Fibroblast of the conjunctiva (primary cell): ENCODE measurements at places on chromosomes 12 and 14.

DNA sequence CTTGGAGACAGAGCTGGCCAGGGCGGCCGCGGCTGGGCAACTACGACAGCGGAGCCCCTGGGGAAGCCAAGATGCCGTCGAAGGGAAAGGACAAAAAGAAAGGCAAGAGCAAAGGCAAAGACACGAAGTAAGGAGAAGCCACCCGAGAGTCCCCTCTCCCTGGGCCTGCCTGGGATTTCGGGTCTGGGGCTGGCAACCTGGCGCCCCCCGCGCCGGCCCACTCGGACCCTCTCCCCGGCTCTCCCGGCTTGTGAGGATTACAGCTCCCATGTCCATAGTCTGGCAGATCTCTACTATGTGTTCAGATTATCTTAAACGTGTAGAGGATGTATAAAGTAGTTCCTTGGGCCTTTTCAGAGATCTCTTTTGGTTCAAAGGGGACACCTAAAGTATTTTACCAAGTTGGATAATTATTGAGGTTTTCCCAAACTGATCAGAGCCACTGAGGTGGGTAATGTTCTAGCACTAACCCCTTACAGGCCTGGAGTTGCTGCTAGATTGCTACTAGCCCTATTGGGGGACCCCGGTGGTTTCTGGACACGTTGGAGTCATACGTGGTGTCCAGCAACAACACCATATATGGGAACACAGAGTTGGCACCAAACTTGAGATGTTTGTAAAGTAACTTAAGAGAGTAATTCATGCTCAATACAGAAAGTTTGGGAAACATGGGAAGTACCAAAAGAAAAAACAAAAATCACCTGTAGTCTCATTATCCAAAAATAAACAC is 424 bp downstream of the BBOF1 start:
- DNase-seq = peak; percentile 22

GRCh38 chr14:30692669-30693068 is 70.5 kb downstream of the SCFD1 start:
- no peak for DNase-seq

GRCh38 chr14:63682727-63683593 is 41.3 kb upstream of the WDR89 start:
- no peak for DNase-seq

DNA sequence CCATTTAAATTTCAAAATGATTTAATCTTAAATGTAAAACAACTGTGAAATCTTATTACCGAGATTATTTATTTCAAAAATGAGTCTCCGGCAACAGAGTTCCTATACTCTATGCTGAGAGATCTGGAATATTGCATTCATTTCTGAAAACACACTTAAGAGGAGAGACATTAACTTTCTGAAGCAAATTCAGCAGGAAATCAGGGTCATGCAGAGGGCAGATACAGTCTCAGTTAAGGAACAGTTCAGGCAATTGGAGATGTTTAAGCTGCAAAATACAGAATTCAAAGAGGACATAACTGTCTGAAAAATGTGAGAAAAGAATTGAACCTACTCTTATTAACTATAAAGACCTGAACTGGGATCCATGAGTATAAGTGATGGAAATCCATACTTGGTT is 320.7 kb downstream of the PAWR start:
- no peak for DNase-seq

GRCh38 chr12:113371808-113372207 is 13.4 kb downstream of the PLBD2 start:
- no peak for DNase-seq

- no peak for DNase-seq
Observed at GRCh38 chr12:101441461-101442224, 33.5 kb upstream of the SPIC start.

GRCh38 chr12:94329366-94329765 is 130.3 kb downstream of the CEP83 start:
- DNase-seq = no peak

GRCh38 chr12:115423546-115423987 is 739.6 kb upstream of the TBX3 start:
- DNase-seq = no peak

DNA sequence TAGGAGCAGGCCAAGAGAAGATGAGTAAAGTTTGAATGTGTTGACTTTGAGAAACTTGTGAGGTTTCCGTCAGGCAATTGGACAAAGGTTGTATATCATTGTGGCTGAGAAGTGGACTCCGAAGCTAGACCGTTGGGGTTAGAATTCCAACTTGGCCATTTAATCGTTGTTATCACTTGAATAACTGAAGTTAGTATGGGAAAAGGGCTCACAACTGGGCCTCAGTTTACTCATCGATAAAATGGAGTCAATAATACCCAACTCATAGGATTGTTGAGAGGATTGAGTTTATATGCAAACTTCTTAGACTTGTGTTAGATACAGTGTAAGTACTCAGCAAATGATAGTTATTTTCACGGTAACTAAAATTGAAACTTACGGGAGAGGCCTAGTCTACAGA is 846 bp downstream of the SLIRP start:
- DNase-seq = no peak

- no peak for DNase-seq
Observed at GRCh38 chr12:122054842-122055520, 23.6 kb upstream of the MLXIP start.

DNA sequence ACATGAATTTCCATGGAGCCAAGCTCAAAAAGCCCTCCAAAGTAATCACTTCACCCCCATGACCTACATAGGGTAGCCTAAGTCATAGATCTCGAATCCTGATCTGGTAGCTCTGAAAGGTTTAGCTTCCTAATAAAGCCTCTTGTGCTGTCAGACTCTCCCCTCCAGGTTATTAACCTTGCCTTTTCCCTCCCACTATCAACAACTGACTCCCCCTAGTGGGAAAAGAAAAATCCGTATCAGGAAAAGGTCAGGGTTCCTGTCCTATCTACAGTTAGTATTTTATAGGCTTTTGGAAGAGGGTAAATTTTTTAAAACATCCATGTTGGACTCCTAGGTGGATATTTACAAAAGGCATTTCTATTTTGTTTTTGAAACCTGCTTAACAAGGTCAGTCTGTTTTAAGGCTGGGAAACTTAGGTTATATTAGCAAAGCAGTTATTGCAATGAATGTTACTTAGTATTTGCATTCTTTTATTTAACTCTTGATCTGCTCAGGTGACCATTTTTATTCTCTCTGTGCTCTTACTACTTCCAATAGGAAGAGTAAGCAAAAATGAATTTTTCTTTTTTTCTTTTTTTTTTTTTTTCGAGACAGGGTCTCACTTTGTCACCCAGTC is 8.0 kb downstream of the YY1 start:
- no peak for DNase-seq

- DNase-seq = peak; percentile 58
Observed at GRCh38 chr12:122318607-122319605, 52.6 kb upstream of the VPS33A start.

GRCh38 chr12:40583743-40584142 is 108.5 kb upstream of the CNTN1 start:
- no peak for DNase-seq

GRCh38 chr12:65106948-65107347 is 14.2 kb downstream of the WIF1 start:
- DNase-seq = no peak

DNA sequence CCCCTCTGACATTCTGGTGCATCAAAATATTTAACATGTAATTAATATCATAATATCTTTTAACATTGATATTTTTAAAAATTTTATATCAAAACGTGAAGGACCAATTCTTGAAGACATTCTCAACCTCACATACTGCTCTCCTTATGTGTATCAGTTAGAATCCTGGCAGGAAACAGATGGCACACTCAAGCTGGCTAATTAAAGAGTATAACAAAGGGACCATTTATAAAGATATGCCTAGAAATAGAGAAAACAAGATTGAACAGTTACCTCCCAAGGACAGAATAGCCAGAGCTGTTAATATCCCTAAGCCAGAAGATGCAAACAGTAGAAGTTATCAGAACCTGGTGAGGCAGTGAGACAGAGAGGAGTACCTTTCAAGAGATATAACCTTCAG is 368.7 kb downstream of the NELL2 start:
- DNase-seq = no peak

GRCh38 chr14:32703183-32703621 is 235.5 kb upstream of the NPAS3 start:
- peak; percentile 49 for DNase-seq

DNA sequence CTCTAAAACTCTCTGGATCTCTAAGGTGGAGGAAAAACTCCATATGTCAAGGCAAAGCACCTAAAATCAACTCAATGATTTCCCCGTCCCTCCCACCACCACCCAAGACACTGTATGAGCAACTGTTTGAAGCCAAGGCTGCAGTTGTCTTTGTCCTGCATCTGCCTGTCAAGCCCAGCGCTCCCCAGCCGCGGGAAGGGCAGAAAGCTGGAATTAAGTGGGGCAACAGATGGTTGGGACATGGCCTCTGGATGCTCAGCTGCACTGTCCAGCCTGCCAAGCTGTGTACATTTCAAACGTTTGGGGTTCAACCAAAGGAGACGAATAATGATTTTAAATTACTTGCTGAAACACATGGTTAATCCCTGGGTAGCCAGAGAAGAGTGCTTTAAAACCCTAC is 42.2 kb upstream of the PTGR2 start:
- no peak for DNase-seq

GRCh38 chr14:77084985-77085384 is 13.1 kb upstream of the CIPC start:
- DNase-seq = no peak

DNA sequence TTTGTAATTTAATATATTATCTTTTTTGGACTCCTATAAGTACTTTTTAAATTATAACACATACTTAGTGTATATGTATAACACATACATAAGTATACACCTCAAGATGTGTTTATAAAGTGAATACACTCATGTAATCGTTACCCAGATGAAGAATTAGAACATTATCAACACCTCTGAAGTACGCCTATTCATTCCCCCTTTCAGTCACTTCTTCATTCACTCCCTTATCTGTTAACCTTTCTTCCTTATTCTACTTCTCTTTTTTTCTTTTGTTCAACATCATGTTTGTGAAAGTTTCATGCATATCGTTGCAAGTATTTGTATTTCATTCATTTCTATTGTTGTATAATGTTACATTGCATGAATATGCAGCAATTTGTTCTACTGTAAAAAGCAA is 98.5 kb downstream of the ARID2 start:
- DNase-seq = no peak

DNA sequence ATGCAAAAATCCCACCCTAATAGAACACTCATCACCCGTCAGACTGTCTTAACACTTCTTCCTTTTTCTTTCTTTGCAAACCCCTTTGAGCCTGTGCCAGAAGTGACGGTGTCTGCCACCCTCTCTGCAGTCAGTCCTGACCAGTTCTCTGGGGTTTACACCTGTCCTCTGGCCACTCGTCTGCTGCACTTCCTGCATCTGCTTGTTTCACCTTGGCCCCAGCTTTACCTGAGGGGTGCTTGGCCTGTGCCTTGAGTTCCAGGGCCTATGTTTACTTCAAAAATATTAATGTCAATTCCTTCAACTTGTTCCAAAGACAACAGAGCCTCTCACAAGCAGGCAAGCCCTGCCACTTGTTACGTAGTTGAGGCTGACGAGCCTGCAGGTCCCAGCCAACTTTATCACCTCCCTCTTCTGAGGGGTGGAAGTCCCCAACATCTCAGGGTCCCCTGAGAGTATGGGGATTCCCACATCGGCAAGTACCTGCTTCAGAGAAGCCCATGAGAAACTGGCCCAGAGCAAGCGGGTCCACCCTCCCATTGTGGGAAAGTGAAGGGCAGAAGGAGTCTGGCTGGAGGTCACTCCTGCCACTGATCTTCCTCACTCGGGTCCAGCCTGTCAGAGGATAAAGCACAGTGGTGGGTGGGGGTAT is 205.4 kb downstream of the DAD1 start:
- DNase-seq = no peak

- DNase-seq = no peak
Observed at GRCh38 chr12:125272383-125272933, 207.2 kb downstream of the AACS start.

DNA sequence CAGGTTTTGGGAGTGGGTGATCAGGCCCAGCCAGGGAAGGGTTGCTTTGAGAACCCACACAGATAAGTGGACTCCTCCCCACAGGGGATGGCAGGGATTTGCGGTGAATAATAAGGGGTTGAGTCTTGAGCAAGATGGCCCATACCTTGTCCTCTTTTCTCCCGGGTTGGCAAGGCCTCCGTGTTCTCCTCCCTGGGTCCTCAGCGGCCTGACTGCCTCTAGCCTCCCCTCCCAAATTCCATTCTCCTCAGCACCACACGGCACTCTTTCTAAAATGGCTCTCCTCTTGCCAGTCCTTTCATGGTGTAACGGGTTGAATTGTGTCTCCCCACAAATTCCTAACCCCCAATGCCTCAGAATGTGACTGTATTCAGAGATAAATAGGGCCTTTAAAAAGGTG is 70.0 kb downstream of the CHST11 start:
- no peak for DNase-seq
